Retinal pigment epithelial cell (primary cell): ENCODE measurements at places on chromosomes 11 and 22.

GRCh38 chr22:50739894-50740293, 1.9 kb downstream of the ACR start:
- DNase-seq: no peak

- no peak for DNase-seq
Observed at GRCh38 chr11:115454525-115454924, 49.7 kb downstream of the CADM1 start.

- DNase-seq: no peak
Observed at GRCh38 chr11:23429569-23429968, 569.3 kb upstream of the CCDC179 start.

DNA sequence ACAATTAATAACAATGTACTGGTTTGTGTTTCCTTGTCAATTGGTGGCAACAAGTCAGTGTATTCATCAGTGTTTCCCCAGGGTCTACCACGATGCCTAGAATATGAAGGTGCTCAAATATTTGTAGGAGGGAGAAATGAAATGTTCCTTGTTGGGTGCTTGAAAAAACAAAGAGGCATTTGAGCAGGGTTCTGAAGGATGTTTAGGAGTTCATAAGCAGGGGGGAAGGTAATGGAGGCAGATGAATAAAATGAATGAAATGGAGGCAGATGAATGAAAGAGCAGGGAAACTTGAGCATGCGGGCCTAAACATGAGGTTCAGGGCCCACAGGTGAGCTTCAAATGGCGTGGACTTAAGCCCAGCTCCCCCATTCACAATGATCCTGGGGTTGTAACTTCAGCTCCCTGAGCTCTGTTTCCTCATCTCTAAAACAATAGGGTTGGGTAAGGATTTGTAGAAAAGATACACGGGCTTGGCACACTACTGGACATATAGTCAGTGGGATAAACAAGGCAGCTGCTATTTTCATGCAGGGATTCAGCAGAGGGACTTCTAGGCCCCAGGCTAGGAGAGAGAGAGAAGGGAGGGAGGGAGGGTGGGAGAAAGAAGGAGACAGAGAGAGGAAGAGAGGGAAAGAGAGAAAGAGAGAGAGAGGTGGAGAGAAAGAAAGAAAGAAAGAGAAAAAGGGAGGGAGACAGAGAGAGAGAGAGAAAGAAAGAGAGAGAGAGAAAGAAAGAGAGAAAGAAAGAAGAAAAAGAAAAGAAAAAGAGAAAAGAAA, 73.7 kb downstream of the MN1 start:
- no peak for DNase-seq

DNA sequence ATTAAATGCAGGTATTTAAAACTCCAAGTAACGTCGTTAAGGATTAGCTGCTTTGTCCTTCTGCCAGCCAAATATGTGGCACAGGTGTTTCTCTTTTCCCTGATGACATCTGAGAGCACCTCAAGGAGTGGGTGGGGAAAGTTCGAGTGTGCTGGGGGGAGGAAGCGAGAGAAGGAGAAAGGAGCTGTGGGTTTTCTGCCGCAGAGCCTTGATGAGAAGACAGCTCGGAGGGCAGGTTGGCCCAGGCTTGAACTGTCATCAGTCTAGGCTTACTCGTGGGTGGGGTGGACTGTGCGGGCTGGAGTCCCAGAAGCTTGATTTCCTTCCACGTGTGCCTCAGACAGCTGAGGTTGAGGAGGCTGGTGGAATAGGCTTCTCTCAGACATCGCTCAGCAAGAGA, 15.2 kb upstream of the SORL1-AS1 start:
- DNase-seq: no peak
